ENCODE measurements at places on chromosomes 13 and 19.

- no peaks in the 10 kb centered on the region for H3K36me3 ChIP-seq
- no peak overlapping the region for H3K27ac ChIP-seq
- DNase-seq, result no peak
- H3K4me3 ChIP-seq, result no peak overlapping the region
- H3K4me1 ChIP-seq, result no peaks in the 10 kb centered on the region
These were observed 273.4 kb upstream of the MIR17HG start for GRCh38 chr13:91074091-91074490.

DNA sequence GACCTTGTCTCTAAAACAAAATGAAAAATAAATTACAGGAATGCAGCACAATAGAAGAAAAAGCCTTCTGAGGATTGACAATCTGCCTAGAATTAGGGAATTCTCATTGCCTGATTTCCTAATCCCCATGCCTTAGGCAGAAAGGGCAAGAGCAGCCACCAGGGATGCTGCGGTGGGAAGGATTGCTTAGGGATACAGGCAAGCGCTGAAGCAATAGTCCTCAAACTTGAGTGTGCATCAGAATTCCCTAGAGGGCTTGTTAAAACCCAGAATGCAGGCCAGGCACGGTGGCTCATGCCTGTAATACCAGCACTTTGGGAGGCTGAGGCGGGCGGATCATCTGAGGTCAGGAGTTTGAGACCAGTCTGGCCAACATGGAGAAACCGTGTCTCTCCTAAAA, 1.0 kb upstream of the OR7C2 start:
- no peak overlapping the region for H3K4me3 ChIP-seq
- H3K4me1 ChIP-seq, result no peaks in the 10 kb centered on the region
- no peak overlapping the region for H3K27ac ChIP-seq
- no peaks in the 10 kb centered on the region for H3K36me3 ChIP-seq
- DNase-seq, result no peak
- peaks cover 7% of the 10 kb centered on the region for H3K27me3 ChIP-seq

DNA sequence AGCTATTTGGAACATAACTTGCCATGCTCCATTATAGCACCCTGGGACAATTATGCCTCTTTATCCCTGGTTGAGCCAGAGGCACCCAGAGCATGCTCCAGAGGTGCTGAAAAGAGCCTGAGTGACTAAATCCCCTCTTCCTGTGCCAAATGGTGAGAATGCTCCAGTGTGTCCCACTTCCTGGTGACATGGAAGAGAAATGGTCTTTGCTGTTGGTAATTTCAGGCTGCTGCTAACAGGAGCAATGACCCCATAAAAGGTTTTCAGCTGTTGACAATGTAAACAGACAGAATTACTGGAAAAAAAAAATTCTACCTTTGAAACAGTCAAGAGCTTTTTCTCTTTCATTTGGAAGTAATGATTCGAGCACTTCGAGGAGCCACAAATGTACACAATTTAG, 341.8 kb downstream of the FGF9 start:
- no peak overlapping the region for H3K27ac ChIP-seq
- no peak for DNase-seq
- no peaks in the 10 kb centered on the region for H3K4me1 ChIP-seq
- no peaks in the 10 kb centered on the region for H3K36me3 ChIP-seq
- H3K27me3 ChIP-seq, result no peaks in the 10 kb centered on the region

DNA sequence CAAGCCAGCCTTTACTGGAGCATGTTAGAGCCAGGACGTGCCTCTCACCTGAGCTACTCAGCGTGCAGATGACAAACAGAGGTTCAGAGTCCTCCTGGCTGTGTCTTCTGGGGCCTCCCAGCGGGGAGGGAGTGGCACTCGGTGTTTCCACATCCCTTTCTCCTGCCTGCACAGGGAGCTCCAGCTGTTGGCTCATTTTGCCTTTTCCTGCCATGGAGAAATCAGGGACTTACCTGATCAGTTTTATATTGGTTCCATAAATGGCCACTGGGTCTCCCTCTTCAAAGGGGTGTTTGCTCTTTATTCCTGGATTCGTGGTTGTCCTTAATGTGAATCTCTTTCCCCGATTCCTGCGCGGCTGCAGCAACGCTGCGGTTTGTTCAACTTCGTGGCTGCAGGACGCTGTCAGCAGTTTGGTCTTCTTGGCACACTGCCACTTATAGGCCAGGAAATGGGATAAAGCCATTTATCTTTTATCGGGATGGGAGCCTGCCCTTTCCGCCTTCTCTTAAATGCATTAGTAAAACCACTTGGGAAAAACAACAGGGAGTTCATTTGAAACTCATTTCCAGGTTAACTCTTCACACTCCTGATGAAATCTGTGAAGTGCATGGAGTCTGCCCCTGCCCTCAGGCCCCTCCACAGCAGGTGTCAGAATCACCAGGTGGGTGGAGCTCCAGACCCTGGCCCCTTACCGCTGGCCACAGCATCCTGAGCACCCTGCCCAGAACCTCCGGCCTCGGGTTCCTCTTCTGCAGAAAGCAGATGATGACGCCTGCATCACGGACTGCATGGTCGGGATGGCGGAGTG, 39.8 kb upstream of the MCF2L start:
- H3K27me3 ChIP-seq, result peaks cover 33% of the 10 kb centered on the region
- H3K4me3 ChIP-seq, result no peak overlapping the region
- no peak for DNase-seq
- 0 out of 2 replicates have a peak, but pooled peaks cover 3% of the 10 kb centered on the region for H3K4me1 ChIP-seq

DNA sequence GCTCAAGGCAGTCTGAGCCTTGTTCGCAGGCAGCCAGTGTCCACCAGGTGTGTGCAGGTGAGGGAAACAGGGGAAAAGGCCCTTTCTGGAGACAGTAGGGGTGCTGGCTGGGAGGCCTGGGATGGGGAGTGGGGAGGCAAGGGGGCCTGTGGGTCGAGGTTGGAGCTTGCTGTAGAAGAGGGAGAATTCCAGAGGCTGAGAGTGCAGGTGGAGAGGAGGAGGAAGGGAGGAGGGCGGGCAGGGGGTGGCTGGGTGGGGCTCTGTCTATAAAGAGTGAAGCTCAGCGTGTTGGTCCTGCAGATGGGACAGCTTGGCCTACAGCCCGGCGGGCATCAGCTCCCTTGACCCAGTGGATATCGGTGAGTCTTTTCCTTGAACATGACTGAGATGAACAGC, at the start of gene CCL25:
Gene CCL25 (plus strand): TSS at position 297 of the 396 bp plus-strand sequence. CDS start 290 bp downstream, outside the sequence.
- H3K27me3 ChIP-seq, result peaks cover 13% of the 10 kb centered on the region
- no peak for DNase-seq
- no peak within 1 kb of the TSS for H3K4me3 ChIP-seq
- no peak within 1 kb of the TSS for H3K27ac ChIP-seq

GRCh38 chr19:55580628-55581144, at the start of gene ZNF579:
Gene ZNF579 (minus strand): TSS chr19:55580848. CDS start chr19:55579639, 1,209 bp downstream.
- peaks cover 19% of the 10 kb centered on the region for H3K4me1 ChIP-seq
- peak within 1 kb of the TSS; percentile 70 for H3K4me3 ChIP-seq
- peak; percentile 76 for DNase-seq
- H3K27me3 ChIP-seq, result no peaks in the 10 kb centered on the region
- peak within 1 kb of the TSS; percentile 71 for H3K27ac ChIP-seq
- H3K36me3 ChIP-seq, result peaks cover 20% of the 10 kb centered on the region

- DNase-seq, result no peak
- H3K27me3 ChIP-seq, result no peaks in the 10 kb centered on the region
- H3K4me3 ChIP-seq, result no peak overlapping the region
- no peaks in the 10 kb centered on the region for H3K36me3 ChIP-seq
These were observed 184.2 kb downstream of the SLITRK6 start for GRCh38 chr13:85615031-85615430.

GRCh38 chr19:8610041-8610935, at the start of gene ADAMTS10:
Gene ADAMTS10 (minus strand): TSS chr19:8610715. CDS start chr19:8605710, 5,005 bp downstream.
- H3K4me3 ChIP-seq, result peak within 1 kb of the TSS; percentile 60
- H3K36me3 ChIP-seq, result peaks cover 9% of the 10 kb centered on the region
- H3K4me1 ChIP-seq, result peaks cover 38% of the 10 kb centered on the region
- peak; percentile 53 for DNase-seq

DNA sequence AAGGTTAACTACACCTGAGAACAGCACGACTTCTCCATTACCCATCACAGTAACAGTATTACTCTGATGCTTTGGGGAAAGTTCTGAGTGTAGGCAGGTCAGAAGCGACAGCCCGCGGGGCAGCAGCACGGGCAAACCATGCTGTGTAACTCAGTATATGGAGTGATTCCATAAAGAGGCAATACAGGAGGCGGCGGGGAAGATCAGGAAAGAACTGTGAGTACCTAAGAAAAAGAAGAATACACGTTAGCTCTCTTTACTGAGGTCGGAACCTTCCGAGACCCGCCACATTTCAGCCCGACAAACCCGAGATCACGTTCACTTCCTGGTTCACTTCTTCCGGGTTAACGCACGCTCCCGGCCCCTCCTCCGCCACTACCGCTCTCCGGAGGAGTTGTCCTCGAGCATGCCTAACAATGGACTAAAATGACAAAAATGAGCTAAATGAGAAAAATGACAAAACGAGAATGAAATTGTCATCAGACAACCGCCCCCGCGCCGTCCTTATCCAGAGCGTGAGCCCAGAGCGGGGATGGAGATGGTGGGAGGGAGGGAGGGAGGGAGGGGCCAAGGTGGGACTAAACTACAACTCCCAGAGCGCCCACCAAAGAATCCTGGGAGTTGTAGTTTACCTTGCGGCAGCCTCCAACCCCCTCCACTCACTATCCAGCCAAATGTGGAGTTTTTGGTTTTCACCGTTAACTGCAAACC, at the start of gene MTRF1:
Gene MTRF1 (minus strand): TSS at position 316 of the 711 bp plus-strand sequence. CDS start 2,669 bp downstream, outside the sequence.
- H3K36me3 ChIP-seq, result peaks cover 12% of the 10 kb centered on the region
- peak within 1 kb of the TSS; percentile 50 for H3K4me3 ChIP-seq
- peak within 1 kb of the TSS; percentile 34 for H3K27ac ChIP-seq
- peak; percentile 74 for DNase-seq
- peaks cover 7% of the 10 kb centered on the region for H3K4me1 ChIP-seq

- no peaks in the 10 kb centered on the region for H3K4me1 ChIP-seq
- H3K36me3 ChIP-seq, result no peaks in the 10 kb centered on the region
- H3K27ac ChIP-seq, result no peak overlapping the region
- DNase-seq, result no peak
- H3K27me3 ChIP-seq, result no peaks in the 10 kb centered on the region
These were observed 10.0 kb downstream of the FCGBP start for GRCh38 chr19:39924389-39924788.

DNA sequence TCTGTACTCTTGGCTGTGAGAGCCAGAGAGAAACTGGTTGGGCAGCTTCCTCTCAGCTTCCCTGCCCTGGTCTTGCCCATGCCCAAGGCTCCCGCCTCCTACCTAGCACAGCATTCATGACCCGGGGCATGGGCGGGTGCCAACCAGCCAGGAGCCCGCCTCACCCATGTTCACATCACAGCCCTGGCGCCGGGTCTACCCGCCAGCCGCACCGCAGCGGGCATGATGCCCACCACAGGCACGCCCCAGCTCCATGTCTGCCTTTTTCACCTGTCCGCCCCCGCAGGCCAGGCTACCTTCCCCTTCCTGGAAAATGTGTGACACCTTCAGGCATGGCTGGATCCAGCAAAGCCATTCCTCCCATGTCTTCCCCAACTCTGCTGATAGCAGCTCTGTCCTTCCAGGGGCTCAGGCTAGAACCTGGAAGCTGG, 42.1 kb downstream of the PTPRS start:
- no peak for DNase-seq

GRCh38 chr19:45554481-45554880, 30.1 kb downstream of the OPA3 start:
- H3K4me1 ChIP-seq, result no peaks in the 10 kb centered on the region
- no peak for DNase-seq
- H3K4me3 ChIP-seq, result no peak overlapping the region
- peaks cover 9% of the 10 kb centered on the region for H3K36me3 ChIP-seq
- no peak overlapping the region for H3K27ac ChIP-seq
- H3K27me3 ChIP-seq, result no peaks in the 10 kb centered on the region

GRCh38 chr13:95151942-95152587, 149.2 kb downstream of the ABCC4 start:
- H3K4me1 ChIP-seq, result peaks cover 7% of the 10 kb centered on the region
- no peaks in the 10 kb centered on the region for H3K36me3 ChIP-seq
- H3K27me3 ChIP-seq, result no peaks in the 10 kb centered on the region
- no peak overlapping the region for H3K27ac ChIP-seq
- no peak overlapping the region for H3K4me3 ChIP-seq
- no peak for DNase-seq

Data from SJSA1 (cell line).